ENCODE measurements at places on chromosomes 2 and 18.

DNA sequence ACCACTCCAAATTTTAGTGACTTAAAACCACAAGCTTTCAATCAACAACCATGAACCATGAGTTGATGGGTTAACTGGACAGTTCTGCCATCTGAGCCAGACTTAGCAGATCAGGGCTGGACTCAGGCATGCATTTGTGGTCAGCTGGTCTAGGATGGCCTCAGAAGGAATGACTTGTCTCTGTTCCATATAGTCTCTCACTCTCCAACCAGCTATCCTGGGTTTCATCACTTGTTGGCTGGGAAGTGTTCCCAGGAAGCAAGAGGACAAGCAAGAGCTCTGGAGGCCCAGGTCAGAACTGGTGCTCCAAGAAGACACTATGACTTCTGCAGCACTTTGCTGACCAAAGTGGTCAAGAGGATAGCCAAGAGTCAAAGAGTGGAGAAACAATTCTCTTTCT, 17.5 kb upstream of the MAP3K20 start:
- no peak for DNase-seq

GRCh38 chr2:136394136-136395060, 276.4 kb upstream of the CXCR4 start:
- no peak for DNase-seq

DNA sequence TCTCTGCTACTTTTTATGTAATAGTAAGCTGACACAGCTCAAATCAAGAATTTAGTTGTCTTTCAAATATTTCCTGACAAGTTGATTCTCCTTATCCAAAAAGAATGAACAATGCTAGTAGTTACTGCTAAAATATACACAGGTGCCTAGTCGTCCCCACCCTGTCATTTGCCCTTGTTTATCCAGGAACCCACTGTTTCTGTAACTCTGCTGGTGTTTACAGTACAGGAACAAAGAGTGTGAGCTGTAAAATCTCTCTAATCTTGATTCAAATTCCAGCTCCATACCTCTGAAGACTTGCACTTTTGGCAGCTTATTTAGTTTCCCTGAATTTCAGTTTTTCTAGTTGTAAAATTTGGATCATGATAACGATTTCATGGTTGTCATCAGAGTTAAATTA, 21.1 kb upstream of the SCYGR2 start:
- no peak for DNase-seq

DNA sequence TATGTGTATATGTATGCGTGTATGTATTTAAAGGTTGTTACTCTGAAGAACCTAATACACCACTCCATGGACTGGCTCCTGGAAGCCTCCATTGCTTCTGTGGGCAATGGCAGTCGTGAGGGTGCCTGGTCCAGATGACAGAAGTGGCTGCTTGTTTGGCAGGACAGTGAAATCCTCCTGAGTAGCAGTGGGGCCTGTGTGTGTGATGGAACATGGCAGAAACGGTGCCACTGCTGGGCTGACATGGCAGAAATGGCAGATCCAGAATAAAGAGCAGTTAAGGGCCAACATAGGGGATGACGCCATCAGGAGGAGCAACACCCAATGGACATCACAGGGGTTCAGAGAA, 6.1 kb upstream of the CPLX4 start:
- DNase-seq = no peak

Data from occipital lobe (tissue), 3 donors.